ENCODE measurements at places on chromosomes 16 and 17. TPM values are rescaled to one million over a fixed set of nuclear protein-coding genes. Genes with fewer than 3 reads are reported as not detected.

The KRTAP2-2 gene
- total RNA-seq, result not detected

The GPR142 gene
- total RNA-seq, result 0.10 TPM

The CALB2 gene
- not detected for total RNA-seq

The PAM16 gene
- total RNA-seq, result 57.8 TPM

The CXCL16 gene
- total RNA-seq, result 18.0 TPM

The ABCA10 gene
- total RNA-seq, result 0.58 TPM

The CFAP97D1 gene
- not detected for total RNA-seq

The TRIM16 gene
- total RNA-seq, result 76.9 TPM

The OR1A1 gene
- not detected for total RNA-seq

The SLC5A11 gene
- total RNA-seq, result 0.29 TPM

The MAF gene
- total RNA-seq, result 12.0 TPM

The CCL16 gene
- not detected for total RNA-seq

The ZPBP2 gene
- not detected for total RNA-seq

The CHMP1A gene
- 107 TPM for total RNA-seq

The WFDC1 gene
- not detected for total RNA-seq

The KCNH6 gene
- total RNA-seq, result not detected

The GLP2R gene
- total RNA-seq, result 0.10 TPM

The TMEM208 gene
- total RNA-seq, result 36.8 TPM

The CLUH gene
- total RNA-seq, result 63.3 TPM

The ATP2A1 gene
- total RNA-seq, result 0.53 TPM

The GSG1L gene
- total RNA-seq, result not detected

The P4HB gene
- total RNA-seq, result 3,025 TPM

The C16orf92 gene
- not detected for total RNA-seq

The PLD6 gene
- total RNA-seq, result 2.3 TPM

The TVP23C gene
- 24.2 TPM for total RNA-seq

The ZNF385C gene
- total RNA-seq, result not detected

The CSF3 gene
- total RNA-seq, result 23.1 TPM

The HS3ST4 gene
- total RNA-seq, result not detected

The TBC1D26 gene
- not detected for total RNA-seq

The TRPV3 gene
- 0.06 TPM for total RNA-seq

The ZNF624 gene
- total RNA-seq, result 3.6 TPM

The P2RX1 gene
- not detected for total RNA-seq

The CAPNS2 gene
- not detected for total RNA-seq

The PLCG2 gene
- total RNA-seq, result 26.4 TPM

The SNRNP25 gene
- 25.1 TPM for total RNA-seq

The HSDL1 gene
- total RNA-seq, result 19.1 TPM

The ATP2A3 gene
- 0.53 TPM for total RNA-seq

The MPP2 gene
- total RNA-seq, result 1.2 TPM

The SLC4A1 gene
- total RNA-seq, result not detected

The NUPR1 gene
- 0.23 TPM for total RNA-seq

The KRTAP1-1 gene
- not detected for total RNA-seq

The KLHL11 gene
- total RNA-seq, result 15.8 TPM

The ELP5 gene
- 27.7 TPM for total RNA-seq

Data from glomerular endothelial cell (primary cell).